ENCODE measurements at places on chromosomes 6 and 20.

GRCh38 chr6:23410439-23410838 lies 715.6 kb upstream of the NRSN1 start:
- DNase-seq: no peak

DNA sequence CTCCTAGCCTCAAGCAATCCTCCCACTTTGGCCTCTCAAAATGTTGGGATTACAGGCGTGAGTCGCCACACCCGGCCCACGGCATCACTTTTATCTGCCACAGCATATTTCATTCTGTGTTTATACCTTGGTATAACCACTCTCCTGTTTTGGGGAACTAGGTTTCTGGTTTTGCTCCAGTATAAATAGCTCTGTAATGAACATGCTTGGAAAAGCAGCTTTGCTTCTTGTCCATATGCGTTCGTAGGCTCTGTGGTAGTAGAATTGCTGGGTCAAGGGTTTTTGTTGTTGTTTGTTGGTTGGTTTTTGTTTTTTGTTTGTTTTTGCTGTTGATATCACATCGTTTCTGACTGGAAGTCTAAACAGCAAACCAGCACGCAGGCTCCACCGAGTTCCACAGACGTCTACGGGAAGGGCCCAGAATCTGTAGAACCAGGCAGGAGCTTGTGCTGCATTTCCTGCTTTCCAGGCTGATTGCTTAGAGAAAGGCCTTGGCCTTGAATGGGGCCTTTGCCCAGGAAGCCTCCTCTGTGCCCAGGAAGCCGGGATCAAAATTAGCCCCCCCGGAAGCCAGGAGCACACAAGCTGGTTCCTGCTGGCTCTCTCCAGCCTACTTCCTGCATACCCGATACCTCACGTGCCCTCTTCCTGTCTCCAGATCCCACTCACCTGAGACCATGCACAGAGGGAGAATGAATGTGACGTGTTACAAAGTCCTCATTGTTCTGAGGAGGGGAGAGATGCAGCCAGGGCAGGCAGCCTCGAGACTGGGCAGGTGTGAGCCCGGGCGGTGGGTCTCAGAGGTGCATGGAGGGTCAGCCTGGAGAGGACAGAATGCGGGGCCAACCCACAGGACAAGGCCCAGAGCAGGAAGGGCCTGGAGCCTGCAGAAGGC lies 34.7 kb downstream of the AAR2 start:
- DNase-seq: no peak

DNA sequence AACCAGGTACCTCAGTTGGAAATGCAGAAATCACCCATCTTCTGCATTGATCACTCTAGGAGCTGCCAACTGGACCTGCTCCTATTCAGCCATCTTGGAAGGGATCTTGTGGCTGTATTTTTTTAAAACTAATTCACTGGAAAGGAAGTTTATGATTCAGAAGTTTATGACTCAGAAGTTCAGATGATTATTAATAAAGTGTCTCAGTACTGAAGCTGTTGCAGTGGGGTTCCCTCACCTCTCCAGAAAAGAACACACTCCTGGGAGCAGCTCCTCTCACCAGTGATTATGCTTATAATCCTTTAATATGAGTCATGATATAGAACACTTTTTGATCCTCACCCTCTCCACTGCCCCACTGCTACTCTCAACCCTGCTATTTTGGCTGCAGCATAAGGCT lies 291.2 kb upstream of the HS3ST5 start:
- DNase-seq: no peak

DNA sequence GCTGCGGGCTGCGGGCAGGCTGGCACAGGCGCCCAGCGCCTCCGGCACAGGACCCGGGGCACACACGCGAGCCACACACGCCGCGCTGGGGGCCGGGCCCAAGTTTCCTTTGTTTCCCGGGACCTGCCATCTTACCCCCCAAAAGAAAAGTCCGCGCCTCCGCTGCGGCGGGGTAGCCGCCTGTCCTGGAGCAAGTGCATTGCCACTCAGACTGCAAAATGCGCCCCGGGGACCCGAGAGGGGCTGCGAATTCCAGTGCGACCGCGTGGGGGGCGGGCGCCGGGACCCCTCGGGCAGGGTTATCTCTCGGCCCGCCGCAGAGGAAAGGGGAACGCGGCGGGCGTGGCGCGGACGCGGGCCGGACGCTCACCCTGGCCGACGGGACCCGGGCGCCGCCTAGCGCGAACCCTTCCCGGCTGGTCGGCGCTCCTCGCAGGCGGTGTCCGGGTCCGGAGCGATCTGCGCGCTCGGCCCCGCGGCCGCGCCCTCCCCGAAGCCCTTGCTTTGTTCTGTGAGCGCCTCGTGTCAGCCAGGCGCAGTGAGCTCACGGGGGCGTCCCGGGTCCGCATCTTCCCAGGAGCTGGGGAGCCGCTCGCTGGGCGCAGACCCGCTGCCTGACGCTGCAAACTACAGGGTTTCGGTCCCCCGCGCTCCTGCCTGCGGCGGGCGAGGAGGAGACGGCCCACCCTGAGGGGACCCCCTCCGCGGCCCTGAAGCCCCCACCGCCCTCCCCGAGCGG lies 639 bp upstream of the CD24 start:
- DNase-seq: no peak

DNA sequence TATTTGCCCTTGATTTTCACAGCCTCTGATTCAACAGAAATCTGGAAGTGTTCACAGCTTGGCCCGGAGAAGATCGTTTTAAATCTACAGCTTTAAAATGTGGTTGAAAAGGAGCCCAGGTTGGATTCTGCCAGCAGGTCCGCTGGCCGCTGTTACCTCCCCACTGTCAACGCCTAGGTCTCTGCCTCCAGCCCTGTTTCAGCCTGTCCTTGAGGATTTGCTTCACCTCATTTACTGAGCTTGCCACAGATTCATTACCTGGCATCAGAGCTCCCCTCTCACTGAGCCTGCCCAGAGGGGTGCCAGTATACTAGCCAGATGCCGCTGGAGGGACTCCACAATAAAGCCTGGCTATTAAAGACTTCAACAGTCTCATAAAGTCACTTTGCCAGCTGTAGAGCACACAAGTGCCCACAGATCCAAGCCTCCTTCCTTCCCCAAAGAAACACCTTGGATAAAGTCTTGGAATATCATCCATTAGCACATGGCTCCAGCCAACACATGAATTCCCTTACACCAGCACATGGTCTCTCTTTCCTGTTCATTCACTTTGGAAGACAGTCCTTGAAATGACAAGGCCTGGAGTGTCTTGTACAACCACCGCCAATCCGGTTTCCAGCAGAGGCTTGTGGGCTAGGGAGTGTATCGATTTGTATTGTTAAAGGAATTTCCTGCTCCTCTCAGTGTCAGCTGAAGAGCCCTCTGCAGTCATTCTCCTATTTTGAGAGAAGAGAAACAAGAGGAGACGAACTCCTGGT lies 9.5 kb upstream of the NR2E1 start:
- no peak for DNase-seq

GRCh38 chr6:30626484-30627366 lies at the start of gene ATAT1:
Gene ATAT1, plus strand, starts transcription at chr6:30626874.
- peak; percentile 89 for DNase-seq

- no peak for DNase-seq
Measured at GRCh38 chr20:64188091-64188490, 23.8 kb downstream of the MYT1 start.

DNA sequence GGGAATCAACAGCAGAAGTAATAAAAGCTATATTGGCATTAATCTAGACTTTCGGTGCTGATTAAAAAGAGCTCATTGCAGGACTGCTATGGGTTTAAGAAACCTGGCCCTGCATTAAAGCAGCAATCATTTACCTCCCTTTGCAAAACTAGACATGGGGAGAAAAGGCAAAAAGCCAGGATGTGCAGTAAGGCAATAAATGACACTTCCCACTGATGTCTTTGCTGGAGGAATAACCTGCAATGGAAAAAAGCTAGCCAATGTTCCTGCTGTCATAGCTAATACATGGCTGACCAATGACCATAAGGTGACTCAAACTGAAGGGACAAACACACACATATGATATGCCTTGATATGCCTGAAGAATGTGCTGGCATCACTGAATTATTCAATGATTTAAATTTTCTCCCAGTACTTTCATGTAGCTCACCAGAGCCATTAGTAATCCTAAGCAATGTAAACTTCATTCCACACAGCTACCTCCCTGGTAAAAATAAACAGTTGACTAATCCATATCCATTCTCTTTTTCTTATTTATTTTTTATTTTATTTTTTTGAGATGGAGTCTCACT lies 8.7 kb downstream of the DNAAF9 start:
- DNase-seq: no peak

- no peak for DNase-seq
Measured at GRCh38 chr20:1533059-1533458, 24.4 kb downstream of the SIRPD start.

- DNase-seq: no peak
Measured at GRCh38 chr20:63946986-63947637, 9.1 kb downstream of the UCKL1 start.

GRCh38 chr6:153038378-153039057 lies 36.0 kb upstream of the MTRF1L start:
- no peak for DNase-seq

GRCh38 chr20:43323592-43323991 lies 133.9 kb upstream of the PTPRT start:
- no peak for DNase-seq
